Heart left ventricle (tissue), 16 donors: ENCODE measurements at places on chromosomes 2 and 18.

DNA sequence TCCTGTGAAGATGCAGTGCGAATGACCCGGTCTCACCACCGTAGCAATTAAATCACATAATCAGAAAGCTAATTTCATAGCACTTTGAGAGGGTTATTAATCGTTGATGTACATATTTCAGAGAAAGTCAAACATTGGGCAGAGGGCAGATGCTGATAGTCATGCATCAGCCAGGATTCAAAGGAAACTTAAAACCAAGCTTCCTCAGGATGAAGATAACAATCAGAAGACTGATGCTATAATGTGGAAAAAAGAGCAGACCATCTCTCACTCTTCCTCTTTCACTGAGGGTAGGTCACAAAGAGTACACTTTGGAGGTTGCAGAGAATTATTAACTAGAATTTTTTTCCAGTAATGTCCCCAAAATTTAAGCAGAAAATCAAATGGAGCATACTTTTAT lies 1027.7 kb upstream of the ZEB2 start:
- H3K4me1 ChIP-seq = no peaks in the 10 kb centered on the region
- H3K27me3 ChIP-seq = no peaks in the 10 kb centered on the region
- H3K36me3 ChIP-seq = no peaks in the 10 kb centered on the region
- no peak overlapping the region for H3K27ac ChIP-seq
- no peak for DNase-seq
- no peak overlapping the region for H3K4me3 ChIP-seq

DNA sequence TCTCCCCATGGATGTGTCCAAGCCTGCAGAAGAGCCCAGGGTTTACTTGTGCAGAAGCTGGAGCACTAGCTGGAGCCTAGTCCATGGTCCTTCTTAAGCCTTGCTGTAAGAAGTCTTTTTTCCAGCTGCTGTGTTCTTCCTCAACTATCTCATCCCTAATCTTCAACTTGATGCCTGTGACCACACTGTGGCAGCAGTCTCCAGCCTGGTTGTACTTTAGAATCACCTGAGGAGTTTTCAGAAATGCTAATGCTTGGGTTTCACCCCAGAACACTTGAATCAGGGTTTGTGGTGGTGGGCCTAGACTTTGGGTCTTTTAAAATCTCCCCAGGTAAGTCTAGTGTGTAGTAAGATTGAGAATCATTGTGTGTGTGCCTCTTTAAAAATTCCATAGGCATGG lies 173.6 kb downstream of the ADCYAP1 start:
- no peaks in the 10 kb centered on the region for H3K27me3 ChIP-seq
- H3K36me3 ChIP-seq = no peaks in the 10 kb centered on the region
- H3K4me3 ChIP-seq = no peak overlapping the region
- DNase-seq = no peak
- no peak overlapping the region for H3K27ac ChIP-seq

- H3K27ac ChIP-seq = no peak overlapping the region
- no peak overlapping the region for H3K4me3 ChIP-seq
- peaks cover 3% of the 10 kb centered on the region for H3K36me3 ChIP-seq
- DNase-seq = no peak
- no peaks in the 10 kb centered on the region for H3K27me3 ChIP-seq
- no peaks in the 10 kb centered on the region for H3K4me1 ChIP-seq
These were observed 46.0 kb upstream of the STON1 start for GRCh38 chr2:48483916-48484315.

DNA sequence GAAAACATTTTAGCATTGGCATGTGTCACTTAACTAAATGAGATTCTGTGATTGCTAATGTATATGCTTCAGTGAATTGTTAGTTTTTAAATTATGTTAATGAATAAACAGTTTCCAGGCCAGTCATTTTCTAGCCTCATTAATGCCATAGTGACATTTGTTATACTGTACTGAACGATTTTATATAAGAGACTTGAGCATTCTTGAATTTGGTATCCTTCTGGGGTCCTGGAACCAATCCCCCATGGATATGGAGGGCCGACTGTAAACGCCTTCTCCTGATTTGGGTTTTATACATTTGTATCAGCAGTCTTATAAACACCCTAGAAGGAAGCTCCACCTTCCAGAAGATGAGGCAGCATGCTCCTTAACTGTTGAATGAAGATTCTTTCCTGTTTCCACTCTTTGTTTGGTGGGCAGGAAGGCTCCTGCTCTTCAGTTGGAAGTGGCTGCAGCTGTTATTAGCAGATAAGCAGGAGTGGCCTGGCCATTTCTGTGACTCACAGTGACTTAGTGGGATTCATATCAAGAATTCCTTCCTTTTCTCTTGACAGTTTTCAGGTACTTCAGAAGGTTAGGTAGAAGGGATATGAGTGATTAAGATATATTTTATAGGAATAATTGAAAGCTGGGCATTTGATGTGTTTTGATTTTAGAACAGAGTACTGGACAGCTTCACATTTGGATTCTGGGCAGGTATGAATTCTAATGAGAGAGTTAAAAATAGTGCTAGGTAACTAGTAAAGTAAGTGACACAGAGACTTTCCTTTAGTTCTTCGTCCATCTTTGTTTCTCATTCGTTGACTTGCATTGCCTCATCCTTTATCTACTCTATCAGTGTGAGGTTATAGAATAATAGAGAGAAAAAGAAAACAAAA lies 124.9 kb downstream of the PLCL1 start:
- H3K4me1 ChIP-seq = peaks cover 45% of the 10 kb centered on the region
- no peaks in the 10 kb centered on the region for H3K36me3 ChIP-seq
- DNase-seq = peak; percentile 32
- H3K4me3 ChIP-seq = no peak overlapping the region
- H3K27me3 ChIP-seq = no peaks in the 10 kb centered on the region
